ENCODE measurements at places on chromosomes 5 and 9. TPM values are rescaled to one million over a fixed set of nuclear protein-coding genes. Genes with fewer than 3 reads are reported as not detected.

FBP2 gene
- total RNA-seq: not detected

PHPT1 gene
- 54.2 TPM for total RNA-seq

TXNDC8 gene
- not detected for total RNA-seq

IFNA13 gene
- total RNA-seq: not detected

SLC25A48 gene
- total RNA-seq: not detected

PCA3 gene
- total RNA-seq: 0.36 TPM

CCDC69 gene
- total RNA-seq: 10.5 TPM

ALDOB gene
- total RNA-seq: not detected

TEX48 gene
- not detected for total RNA-seq

CCDC171 gene
- 5.8 TPM for total RNA-seq

WDR38 gene
- total RNA-seq: not detected

NIPAL4 gene
- total RNA-seq: not detected

SLCO4C1 gene
- total RNA-seq: 4.1 TPM

MCIDAS gene
- total RNA-seq: 0.29 TPM

CFAP90 gene
- 1.1 TPM for total RNA-seq
